ENCODE measurements at places on chromosomes 2 and 18.

- DNase-seq = no peak
Measured at GRCh38 chr2:37560863-37561614, 110.4 kb downstream of the CDC42EP3 start.

DNA sequence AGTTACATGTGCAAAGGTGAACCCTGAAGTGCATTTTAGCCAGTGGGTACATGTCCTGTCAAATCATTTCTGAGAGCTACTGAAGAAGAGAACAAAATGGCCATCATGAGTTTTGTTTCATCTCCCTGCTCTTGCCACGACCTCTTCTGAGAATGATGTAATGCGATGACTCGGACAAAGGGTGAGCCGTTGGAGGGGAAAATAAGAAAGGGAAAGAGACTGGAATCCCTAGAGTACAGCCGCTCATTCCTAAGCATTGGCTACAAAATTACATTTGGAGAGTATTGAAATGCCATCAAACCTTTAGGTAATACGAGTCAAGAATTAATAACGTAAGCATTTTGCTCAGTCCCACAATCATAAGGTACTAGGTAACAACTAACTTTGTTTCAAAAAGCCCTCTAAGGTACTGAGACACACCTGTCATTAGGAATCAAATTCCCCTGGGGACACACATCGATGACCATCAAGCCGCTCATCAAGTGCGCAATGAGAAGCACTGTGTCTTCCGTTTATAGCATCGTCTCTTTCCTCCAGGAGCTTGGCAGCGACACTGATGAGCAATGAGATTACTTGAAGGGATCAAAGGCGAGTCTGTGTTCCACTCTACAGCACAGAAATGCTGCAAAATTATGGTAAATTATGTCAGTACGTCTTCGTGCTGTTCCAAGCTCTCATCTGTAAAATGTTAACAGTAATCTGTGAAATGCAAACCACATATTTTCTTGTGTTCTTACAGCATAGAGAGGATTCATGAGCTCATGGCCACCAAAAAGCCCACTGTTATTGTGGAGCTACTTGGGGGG lies 97.3 kb upstream of the PIEZO2 start:
- DNase-seq = no peak

GRCh38 chr2:216139884-216140283 lies 30.7 kb downstream of the XRCC5 start:
- peak; percentile 18 for DNase-seq

DNA sequence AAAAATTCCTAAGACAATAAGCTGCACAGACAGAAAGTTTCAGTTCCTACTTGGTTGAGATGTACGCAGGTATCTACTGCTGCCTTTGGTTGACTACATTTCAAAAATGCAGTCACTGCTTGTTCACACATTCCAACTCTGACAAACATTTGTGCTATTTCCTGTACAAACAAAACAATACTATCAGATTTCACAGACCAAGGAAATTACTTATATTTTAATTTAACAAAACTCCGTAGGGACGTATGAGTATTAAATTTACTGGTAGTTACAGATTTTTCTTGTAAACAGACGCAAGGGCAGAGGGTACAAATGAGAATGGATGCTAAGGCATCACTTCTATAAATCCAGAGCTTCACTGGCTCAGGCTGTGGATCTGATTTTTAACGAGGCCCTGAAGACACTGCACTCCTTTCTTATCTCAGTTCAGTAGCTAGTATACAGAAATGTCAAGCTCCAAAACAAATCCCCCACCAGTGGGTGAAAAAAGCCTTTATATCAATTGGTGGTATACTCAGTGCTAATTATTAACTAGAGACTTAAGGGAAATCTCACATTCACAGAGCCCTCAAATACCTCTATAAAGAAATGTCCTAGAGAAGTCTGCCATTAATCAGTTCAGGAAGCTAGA lies 31.7 kb upstream of the TTC32 start:
- no peak for DNase-seq

DNA sequence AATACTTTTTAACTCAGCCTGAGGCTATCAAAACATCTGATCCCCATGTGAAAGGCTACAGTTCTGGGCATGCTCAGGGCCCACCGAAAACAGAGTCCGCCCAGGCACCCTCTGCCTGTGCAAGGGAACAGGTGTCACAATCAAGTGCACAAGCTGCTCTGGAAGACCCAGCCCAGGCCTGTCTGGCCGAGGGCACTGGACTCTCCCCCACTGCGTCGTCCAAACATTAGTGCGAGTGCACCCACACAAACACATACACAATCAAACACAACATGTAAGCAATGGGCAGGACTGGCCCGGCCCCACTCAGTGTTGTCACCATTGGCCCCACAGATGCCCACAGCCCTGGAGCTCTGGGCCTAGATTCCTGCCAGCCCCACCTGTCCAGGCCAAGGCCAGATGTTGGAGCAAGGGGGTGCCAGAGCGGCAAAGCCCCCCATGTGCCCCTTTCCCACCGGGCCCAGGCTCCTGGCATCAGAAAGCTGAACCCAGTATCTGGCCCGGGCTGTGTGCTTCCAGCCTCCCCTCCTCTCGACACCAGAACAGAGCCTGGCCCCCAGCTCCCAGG lies 617 bp upstream of the ALPG start:
- no peak for DNase-seq

DNA sequence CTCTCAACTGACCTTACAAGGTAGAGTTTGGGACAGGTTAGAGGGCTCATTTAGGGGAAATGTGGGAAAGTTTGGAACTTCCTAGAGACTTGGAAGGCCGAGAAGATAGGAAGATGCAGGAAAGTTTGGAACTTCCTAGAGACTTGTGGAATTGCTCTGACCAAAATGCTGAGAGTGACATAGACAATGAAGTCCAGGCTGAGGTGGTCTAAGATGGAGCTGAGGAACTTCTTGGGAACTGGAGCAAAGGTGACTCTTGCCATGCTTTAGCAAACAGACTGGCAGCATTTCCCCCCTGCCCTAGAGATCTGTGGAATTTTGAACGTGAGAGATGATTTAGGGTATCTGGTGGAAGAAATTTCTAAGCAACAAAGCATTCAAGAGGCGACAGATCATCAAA lies 258.9 kb upstream of the GULP1 start:
- DNase-seq = no peak

DNA sequence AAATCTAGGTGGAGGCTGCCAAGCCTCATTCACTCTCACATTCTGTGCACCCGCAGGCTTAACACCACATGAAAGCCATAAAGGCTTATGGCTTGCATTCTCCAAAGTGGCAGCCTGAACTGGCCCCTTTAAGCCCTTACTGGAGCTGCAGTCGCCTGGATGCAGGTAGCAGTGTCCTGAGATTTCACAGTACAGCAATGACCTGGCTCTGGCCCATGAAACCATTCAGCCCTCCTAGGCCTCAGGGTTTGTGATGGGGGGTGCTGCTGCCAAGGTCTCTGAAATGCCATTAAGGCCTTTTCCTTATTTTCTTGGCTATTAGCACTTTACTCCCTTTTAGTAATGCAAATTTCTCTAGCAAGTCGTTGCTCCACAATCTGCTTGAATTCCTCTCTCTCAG lies 48.6 kb downstream of the RNMT start:
- DNase-seq = no peak

DNA sequence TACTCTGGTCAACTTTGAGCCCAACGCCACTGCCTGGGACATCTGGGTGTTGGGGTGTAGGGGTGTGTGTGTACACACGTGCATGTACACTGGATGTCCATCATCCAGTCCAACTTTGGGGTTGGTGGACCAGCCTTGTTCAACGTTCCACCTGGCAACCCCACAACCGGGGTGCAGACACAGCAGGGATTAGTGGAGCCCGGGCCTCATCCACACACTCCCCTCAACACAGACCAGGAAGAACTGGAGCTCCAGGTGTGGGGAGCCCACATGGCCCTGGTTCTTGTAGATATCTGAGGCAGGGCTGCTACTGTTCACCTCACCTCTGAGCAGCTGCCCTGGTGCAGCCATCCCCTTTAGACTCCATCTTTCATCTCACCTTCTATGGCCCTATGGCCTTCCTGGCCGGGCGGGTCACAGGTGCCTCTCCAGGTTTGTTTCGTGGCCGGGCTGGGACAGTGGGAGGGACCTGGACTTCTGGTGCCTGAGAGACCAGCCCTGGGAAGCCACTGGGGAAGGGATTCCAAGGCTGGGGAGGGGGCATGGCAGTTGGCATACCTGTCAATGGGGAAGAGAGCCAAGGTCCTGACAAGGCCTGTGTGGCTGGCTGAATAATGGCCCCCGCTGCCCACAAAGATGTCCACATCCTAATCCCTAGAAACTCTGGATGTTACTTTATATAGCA lies 7.5 kb downstream of the NEU2 start:
- DNase-seq = no peak

GRCh38 chr2:231970461-231970860 lies 8.9 kb downstream of the DIS3L2 start:
- DNase-seq = no peak

DNA sequence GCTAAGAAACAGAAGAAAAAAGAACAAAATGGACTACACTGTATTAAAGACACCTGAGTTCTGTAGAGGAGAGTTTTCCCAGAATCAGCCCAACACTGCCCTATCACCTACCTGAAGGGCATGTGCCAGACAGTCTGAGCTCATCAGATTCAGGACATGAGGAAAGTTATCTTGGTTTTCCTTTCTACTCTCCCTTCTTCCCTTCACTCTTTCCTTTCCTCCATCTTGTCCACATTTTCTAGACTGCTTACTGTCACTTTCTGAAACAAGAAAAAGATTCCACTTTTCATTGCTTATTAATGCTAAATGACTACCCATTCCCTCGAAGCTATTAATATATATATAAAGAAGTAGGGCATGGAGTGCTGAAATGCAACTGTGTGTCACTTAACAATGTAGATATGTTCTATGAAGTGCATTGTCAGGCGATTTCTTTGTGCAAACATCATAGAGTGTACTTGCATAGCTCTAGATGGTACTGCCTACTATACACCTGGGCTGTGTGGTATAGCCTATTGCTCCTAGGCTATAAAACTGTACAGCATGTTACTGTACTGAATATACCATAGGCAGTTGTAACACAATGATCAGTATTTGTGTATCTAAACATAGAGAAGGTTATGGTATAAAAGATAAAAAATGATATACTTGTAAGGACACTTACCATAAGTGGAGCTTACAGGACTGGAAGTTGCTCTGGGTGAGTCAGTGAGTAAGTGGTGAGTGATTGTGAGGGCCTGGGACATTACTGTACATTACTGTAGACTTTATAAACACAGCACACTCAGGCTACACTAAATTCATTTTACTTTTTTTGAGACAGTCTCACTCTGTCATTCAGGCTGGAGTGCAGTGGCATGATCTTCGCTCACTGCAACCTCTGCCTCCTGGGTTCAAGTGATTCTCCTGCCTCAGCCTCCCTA lies 145.5 kb upstream of the ITGA6 start:
- DNase-seq = no peak

GRCh38 chr2:84129018-84129417 lies 330.1 kb downstream of the SUCLG1 start:
- no peak for DNase-seq

DNA sequence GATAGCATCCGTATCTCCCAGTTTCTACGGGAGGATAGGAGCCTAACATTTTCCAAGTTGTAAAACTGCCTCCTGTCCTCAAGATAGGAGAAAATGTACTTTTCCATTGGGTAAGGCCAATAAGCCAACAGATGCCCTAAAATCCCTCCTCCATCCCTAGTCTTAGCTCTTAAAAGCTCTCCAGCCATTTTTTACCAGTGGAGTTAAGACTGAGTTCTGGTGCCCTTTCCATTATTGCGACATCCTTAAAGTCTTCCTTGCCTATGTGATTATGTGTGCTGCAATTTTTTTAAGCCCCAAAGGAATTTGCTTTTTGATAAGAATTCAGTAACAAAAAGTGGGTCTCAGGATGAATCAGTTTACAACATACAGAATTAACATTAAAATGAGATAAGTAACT lies 33.0 kb downstream of the LINC00305 start:
- no peak for DNase-seq

- no peak for DNase-seq
Measured at GRCh38 chr2:42854207-42854818, 61.9 kb upstream of the HAAO start.

All from endothelial cell (in vitro differentiated cells).